Stimulated activated naive CD8-positive, alpha-beta T cell treated with anti-CD3 and anti-CD28 coated beads, Interleukin-15, amount 100 ng/mL, for 72 hours (primary cell): ENCODE measurements at places on chromosomes 1 and 21.
A peak's percentile ranks its signal among the peaks of the same experiment; 100 is the strongest.

DNA sequence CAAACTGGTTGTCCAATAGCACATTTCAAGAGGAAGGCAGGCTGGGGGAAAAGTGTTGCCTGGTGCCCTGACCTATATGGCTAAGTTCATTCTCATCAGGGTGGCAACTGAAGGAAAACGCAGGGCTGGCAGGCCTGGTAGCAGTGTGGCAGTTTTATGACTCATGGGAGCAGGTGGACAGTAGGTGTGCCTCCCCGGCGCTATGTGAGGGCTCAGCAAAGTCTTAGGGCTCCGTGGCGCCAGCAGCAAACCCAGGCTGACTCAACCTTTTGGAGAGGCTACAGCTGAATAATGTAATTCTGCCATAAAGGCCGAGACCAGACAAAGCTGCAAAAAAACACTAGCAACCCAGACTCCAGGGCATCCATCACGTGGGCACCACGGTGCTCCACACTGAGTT lies 23.6 kb downstream of the GADD45A start:
- no peak for DNase-seq

GRCh38 chr1:230567221-230567575 lies 75.1 kb upstream of the COG2 start:
- no peak for DNase-seq

- DNase-seq = no peak
Observed at GRCh38 chr1:31310198-31310597, 13.4 kb downstream of the ZCCHC17 start.

DNA sequence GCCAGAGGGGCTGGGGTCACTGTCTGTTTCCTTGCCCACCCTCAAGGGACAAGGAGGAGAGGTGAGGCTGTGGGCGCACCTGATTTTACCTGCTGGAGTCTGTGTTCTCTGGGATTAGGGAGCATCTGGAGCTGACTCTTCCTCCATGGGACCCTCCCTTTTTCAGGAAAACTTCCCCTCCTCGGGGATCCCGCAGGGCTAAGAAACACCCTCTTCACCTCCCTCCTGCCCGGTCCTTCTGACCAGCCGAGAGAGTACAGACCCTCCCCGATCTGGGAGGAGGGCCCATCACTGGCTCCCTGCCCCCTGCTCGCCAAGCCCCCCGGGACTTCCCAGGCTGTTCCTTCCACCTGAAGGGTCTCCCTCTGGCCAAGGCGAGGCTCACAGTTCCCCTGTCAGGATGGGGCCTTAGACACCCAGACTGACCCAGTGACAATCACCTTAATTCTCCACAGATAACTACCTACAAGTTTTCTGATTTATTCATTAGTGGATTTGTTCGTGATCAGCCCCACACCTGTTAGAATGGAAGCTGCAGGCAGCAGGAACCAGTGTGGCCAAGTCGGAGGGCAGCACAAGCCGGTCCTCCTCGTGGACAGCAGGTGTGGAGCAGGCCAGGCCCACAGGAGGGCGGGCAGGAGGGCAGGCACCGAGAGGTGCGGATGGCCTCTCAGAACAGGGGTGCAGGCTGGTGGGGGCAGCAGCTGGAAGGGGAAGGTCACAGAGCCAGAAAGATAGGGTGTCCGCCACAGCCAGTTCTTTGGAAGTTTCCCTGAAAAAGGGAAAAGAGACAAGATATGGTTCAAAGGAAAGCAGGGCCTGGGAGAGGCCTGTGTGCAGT lies 15.9 kb upstream of the SAMD11 start:
- no peak for DNase-seq

DNA sequence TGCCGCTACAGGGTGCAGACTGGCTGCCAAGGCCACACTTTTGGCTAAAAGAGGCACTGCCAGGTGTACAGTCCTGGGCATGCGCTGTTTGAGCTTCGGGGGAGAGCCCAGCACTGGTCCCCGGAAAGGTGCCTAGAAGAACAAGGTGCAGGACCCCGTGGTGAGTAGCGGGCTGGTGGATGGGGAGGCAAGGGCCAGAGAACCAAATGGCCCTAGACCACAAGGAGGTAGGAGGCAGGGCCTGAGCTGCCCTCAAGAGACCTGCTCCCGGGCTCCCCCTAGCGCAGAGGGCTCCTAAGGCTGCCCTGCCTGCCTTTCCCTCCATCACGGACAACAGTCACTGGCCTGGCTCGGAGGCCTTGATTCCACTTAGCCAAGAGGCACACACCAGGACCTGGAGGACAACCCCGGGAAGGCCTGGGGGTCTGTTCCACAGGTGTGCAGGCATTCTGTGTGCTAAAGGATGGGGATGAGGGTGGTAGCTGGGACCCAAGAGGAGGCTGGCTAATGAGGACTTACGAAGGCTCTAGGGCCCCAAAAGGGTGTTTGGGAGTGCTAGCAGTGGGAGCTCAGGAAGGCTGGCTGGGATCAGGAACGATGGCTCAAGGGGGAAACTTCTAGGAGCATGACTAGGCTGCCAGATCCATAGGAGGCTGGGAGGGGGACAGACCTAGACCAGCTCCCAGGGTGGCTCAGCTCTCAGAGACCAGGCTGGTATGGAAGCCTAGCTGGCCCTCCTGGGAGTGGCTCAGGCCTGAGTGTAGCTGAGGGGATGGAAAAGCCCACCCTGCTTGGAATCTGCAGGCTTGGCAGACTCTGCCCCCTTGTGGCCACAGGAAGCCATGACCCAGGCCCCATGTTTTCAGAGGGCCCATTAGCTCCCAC lies 742 bp downstream of the ARTN start:
- peak; percentile 64 for DNase-seq

GRCh38 chr1:66412704-66413103 lies 121.2 kb upstream of the SGIP1 start:
- no peak for DNase-seq

DNA sequence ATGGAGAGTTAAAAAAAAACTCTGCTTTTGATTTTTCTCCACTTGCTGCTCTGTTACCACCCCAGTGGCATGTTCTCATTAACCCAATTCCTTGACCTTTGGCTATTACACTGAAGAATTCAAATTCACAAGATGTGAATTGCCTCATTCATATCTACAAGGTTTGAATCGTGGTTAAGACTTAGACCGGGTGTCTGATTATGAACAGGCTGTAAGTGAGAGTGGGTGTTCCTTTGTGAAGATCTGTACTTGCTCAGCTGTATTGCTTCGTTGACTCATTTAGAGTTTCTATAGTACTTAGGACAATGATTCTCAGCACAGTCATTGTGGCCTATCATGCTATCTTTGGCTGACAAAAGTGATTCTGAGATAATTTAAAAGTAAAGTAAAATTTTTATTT lies 36.4 kb downstream of the DNM3 start:
- DNase-seq = no peak

DNA sequence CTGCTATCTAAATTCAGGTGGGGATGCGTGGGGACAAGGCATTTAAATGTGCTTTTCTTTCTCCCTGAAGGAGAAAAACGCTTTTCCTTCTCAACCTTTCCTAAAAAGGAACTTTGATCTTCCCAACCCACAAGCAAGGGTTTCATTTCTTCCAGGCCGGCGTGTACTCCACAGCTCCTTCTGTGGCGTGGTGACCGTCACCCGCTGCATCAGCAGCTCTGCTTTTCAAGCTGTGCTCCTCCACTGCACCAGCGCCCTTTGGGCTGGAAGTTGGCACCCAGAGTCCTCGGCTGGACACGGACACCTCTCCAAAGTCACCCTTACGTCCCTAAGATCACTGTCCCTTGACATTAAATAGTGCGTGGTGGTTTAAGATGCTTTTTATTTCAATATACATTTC lies 54.3 kb downstream of the PEX14 start:
- no peak for DNase-seq

- no peak for DNase-seq
Observed at GRCh38 chr1:207745839-207746767, 5.8 kb upstream of the CD46 start.

GRCh38 chr1:178724728-178725465 lies at the start of gene RALGPS2:
Gene RALGPS2 (plus strand): TSS chr1:178725244. CDS start chr1:178776765, 51,521 bp downstream.
- peak; percentile 65 for DNase-seq

DNA sequence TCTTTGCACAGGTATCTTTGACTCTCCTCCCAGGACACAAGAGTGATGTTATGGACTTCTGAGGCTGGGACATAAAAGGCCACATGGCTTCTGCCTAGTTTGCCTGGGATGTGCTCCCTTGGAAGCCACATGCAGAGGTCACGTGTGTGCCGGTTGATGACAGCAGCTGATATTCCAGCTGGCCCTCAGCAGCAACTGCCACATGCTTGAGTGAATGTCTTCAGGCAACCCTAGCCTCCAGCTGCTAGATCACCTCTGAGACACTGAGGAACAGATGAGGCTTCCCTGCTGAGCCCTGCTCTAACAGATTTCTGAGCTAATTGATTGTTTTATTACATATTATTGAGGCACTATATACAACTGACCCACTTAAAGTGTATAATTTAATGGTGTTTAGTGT lies 11.6 kb upstream of the AKR7A3 start:
- DNase-seq = no peak

GRCh38 chr1:235910357-235911299 lies 43.9 kb upstream of the LYST start:
- DNase-seq = no peak

- DNase-seq = no peak
Observed at GRCh38 chr1:172472495-172472894, 28.6 kb upstream of the PIGC start.

GRCh38 chr1:103560427-103560826 lies 11.0 kb upstream of the AMY2B start:
- DNase-seq = no peak

- no peak for DNase-seq
Observed at GRCh38 chr1:43843684-43844083, 89.9 kb upstream of the ARTN start.

GRCh38 chr1:12406211-12407021 lies 176.6 kb downstream of the VPS13D start:
- no peak for DNase-seq
